Peyer's patch (tissue), 4 donors: ENCODE measurements at places on chromosomes 3 and 15. TPM values are rescaled to one million over a fixed set of nuclear protein-coding genes. Genes with fewer than 3 reads are reported as not detected.

UBE2E2 gene
- 7.1 TPM for total RNA-seq

- DNase-seq: no peak
Observed at GRCh38 chr15:85496551-85497171, 116.3 kb downstream of the AKAP13 start.

SLC22A14 gene
- 5.0 TPM for total RNA-seq

CELF6 gene
- 3.6 TPM for total RNA-seq
